Mammary epithelial cell (primary cell): ENCODE measurements at places on chromosomes 2 and 18.
A peak's percentile ranks its signal among the peaks of the same experiment; 100 is the strongest.

- peak; percentile 37 for DNase-seq
Observed at GRCh38 chr2:219495531-219496122, 3.1 kb upstream of the GMPPA start.

- peak; percentile 14 for DNase-seq
Observed at GRCh38 chr2:27804146-27804545, 32.6 kb downstream of the MRPL33 start.

- no peak for DNase-seq
Observed at GRCh38 chr2:232485348-232485756, 2.3 kb downstream of the ECEL1 start.

- DNase-seq = no peak
Observed at GRCh38 chr2:237534380-237534779, 32.0 kb upstream of the PRLH start.

DNA sequence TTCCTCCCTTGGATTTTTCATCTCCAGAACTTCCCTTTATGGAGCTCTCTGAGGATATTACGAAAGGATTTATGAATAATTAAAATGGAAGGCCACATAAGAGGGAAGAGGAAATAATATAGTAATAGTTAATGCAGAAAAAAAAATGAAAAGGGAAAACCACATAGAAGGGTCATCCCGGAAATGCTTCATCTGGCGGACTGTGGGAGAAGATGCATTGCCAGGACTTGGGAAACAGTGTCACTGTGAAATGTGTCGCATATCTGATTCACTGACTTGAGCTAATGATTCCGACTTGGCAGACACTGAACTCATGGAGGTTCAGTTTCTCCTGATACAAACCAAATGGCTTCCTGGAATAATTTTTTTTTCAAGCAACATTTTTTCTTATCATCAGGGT, 129.9 kb upstream of the RMP24 start:
- no peak for DNase-seq

GRCh38 chr2:66443979-66444861, 9.3 kb downstream of the MEIS1 start:
- DNase-seq = no peak

DNA sequence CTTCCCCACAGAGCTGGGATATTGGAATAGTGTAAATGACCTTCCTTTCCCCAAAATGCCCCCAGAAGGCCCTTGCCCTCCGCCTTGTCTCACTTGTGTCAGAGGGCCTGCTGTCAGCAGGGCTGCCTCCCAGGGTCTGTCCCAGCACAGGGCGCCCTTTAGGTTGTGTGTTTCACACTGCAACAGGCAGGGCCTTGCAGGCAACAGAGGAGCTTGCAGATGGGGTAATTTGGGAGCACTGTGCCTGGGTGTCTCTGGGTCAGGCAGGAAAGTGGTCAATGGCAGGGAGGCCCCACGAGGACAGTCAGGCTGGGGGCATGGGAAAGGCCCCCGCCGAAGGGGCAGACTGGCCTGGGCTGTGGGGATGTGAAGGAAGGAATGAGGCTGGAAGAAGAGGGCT, 130.7 kb downstream of the ASB1 start:
- no peak for DNase-seq

DNA sequence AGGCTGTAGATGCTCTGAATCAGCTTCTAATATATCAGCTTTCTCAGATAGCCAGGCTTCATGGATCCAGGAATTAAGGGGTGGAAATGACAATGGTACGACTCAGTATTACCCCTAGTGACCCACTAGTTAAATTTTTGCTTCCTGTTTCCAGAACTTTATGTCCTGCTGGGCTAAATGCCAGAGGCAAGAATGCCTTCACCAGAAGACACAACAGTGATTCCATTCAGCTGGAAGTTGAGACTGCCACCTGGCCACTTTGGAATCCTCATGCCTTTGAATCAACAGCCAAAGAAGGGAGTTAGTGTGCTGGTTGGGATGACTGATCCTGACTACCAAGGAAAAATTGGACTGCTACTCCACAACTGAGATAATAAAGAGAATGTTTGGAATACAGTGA, 239.1 kb downstream of the ASXL3 start:
- peak; percentile 55 for DNase-seq

GRCh38 chr2:184611361-184612085, 13.2 kb downstream of the ZNF804A start:
- peak; percentile 20 for DNase-seq

DNA sequence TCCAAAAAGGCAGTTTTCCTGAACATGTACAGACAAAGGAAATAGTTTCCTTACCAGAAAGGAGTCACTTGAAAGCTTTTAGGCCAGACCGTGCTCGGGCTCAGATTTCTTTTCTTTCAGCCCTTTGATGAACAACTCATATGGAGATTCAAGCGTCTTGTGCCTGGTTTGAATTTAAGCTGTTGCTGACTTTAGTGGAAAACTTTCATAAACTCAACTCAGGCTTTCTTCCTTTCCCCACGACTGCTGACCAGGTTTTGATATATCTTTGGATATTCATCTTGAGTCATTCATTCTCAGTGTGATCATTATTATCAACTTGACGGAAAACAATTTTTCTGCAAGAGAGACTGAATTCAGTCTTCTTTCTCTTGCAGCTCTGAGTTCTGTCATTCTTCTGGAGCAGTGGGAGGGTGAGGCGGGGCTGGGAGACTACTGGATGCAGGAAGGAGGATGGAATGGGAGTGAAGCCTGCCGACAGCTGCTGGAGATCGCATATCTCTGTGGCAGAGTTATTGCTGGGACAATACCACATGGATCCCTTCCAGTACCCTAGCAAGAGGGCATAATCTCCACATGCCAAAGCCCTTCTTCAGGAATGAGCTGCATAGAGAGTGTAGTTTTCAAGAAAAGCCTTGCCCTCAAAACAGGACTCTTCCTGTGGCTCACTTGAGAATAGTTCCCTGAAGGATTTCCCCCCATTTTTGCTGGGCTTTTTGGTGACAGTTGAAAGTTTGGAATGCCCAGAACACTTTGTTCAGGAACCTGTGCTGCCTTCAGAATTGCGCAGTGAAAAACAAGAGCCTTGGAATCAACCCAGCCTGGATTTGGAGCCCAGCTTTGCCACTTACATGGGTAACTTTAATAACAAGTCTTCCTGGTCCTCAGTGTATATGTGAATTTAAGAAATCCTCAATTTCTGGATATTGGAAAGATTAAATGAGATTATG, 364.4 kb downstream of the ZNF521 start:
- peak; percentile 14 for DNase-seq

- no peak for DNase-seq
Observed at GRCh38 chr2:220781622-220782241, 790.4 kb downstream of the EPHA4 start.

- no peak for DNase-seq
Observed at GRCh38 chr2:232882085-232882484, 12.0 kb downstream of the SNORC start.

GRCh38 chr2:222713002-222713401, 41.5 kb downstream of the MOGAT1 start:
- no peak for DNase-seq

- DNase-seq = no peak
Observed at GRCh38 chr2:239855863-239856587, 169.1 kb downstream of the NDUFA10 start.

DNA sequence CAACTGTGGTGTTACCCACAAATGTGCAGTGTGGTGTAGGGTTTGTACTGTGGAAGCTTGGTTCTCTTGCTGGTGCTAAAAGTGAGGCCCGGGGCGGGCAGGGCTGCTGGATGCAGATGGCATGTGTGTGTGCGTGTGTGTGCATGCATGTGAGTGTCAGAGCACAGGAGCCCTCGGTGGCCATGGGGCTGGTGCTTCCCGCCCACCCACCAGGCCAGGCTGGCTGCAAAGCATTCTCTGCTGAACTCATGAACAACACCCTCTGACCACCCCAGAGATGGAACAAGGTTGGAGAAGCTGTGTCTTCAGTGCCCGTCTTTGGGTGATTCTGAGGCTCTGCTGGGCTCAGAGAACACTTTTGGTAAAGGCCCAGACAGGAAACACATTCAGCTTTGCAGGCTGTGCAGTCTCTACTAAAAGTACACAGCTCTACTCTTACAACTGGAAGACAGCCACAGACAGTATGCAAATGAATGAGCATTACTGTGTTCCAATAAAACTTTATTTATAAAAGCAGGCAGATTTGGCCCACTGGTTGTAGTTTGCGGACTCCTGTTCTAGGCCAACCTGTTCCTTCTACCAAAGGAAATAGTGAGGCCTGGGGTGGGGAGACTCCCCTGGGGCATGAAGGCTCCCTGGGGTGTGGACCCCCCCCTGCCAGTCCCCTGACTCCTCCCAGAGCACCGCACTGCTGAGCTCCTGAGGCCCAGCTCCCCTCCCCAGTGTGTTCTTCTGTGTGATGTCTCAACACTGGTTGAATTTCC, 225.3 kb upstream of the HDAC4 start:
- DNase-seq = no peak

DNA sequence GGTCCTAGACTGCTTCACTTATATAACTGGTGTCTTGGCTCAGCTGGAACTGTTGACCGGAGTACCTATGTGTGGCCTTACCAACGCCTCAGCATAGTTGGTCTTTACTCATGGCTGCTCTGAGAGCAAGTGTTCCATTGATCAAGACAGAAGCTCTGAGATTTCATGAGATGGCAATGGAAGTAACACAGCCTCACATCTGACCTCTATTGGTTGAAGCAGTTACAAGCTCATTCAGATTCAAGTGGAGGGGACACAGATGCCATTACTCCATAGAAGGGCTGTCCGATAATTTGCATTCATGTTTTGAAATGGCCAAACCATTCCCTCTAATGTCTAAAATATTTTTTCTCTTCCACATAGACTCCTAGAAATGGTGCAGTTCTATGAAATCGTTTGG, 46.4 kb upstream of the STK39 start:
- DNase-seq = no peak

DNA sequence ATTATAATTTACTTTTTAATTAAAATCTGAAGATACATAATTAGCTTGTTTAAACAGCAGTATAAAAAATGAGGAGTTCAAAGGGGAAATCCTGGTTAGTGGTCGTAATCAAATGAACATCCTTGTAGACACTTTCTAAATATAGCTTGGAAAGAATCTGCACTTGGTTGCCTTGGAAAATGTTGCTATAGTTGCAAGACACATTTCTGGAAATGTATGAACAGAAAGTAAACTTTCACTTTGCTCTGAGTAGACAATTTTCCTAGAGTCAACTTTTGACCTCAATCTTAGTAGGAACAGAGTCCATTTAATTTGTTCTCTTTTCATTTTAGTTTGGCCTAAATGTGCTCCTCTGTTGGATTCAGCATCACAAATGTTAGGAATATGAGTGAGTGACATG, 38.3 kb downstream of the GCA start:
- DNase-seq = no peak

DNA sequence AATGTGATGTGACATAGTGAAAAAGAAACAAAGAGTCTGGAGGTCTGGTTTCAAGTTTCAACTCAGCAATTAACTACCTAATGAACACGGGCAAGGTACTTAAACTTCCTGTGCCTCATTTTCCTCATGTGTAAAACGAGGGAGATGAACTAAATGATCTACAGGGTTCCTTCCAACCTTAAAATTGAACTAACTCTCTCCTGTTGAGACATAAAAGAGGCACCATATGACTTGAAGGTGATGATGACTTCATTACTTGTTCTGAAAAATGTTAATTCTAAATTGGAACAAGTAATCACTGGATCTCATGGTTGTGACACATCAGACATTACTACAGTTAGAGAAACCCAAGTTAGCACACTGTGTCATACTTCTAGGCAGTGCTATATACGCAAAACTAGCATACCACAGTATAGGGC, 8.9 kb upstream of the REL start:
- DNase-seq = no peak

DNA sequence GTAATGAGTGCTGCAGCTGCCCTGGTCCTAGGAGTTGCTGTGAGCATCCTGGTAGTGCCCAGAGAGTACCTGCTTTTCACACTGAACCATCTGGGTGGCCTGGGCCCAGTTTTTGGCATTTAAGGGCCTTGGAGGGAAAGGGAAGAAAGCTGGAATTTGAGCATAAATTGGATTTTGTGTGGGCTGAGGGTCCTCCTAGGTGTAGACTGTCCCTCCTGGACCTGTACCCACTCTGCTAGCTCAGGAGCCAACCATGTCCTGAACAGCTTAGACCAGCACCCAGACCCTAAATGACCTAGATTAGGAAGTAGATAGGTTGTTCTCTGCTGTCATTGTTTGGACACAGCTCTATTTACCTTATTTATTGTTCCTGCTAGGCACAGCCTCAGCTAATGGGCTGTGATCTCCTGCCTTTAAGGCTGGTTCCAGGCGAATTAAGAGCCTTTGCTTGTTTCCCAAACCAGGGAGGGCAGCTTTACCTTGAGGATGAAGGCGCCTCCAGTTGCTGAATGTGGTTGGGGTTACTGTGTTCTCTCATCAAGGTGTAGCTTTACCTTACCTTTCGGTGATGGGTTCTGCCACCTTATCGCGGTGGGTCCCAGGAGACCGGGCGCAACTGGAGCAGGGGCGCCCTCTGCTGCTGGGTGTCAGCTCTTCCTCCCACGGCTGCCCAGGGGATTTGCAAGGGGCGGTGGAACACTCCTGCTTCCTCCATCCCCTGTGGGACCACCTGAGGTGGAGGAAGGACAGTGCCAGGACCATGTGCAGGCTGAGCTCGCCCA, 34.4 kb downstream of the ITGA6 start:
- no peak for DNase-seq

- DNase-seq = peak; percentile 73
Observed at GRCh38 chr2:150234787-150235446, 252.6 kb downstream of the RND3 start.

DNA sequence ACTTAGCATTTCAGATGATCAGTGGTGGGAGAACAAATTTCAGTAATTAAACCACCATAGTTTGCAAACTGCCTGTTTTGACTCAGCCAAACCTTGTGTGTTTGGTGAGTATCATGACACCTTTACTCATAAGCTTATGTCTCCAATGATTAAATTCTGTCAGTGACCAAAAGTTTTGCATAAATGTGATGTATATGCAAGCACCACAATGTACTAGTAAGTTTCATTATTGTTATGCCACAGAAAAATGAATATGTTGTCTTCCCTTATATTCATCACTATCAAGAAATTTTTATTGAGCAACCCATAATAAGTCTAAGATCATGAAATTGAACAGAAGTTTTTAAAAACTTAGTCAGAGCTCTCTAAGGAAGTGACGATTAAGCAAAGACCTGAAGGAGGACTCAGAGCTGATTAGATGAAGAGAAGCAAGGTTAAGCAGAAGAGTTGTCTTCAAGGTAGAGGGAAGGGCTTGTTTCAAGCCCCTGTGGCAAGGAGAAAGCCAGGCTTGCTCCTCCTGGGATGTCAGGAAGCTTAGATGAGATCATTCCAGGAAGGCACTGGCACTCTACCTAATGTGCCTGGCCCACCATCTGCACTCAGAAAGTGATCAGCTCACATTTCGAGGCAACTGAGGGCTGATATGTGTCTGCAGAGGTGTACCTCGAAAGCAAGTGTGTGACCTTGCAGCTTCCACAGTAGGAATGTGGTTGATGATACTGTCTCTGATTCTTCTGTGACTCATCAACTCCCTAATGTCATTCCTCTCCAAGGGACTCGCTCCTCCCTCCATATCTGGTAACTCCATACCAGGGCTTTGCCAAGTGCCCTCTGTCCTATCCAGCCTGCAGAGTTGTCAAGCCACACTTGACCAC, 54.7 kb downstream of the KCTD18 start:
- peak; percentile 27 for DNase-seq

GRCh38 chr2:38743672-38744398, 7.3 kb downstream of the SRSF7 start:
- no peak for DNase-seq
